Omental fat pad (tissue), 4 donors: ENCODE measurements at places on chromosomes 7 and 10. TPM values are rescaled to one million over a fixed set of nuclear protein-coding genes. Genes with fewer than 3 reads are reported as not detected.

PEX1 gene
- total RNA-seq: 16.1 TPM

ZP3 gene
- total RNA-seq: 2.6 TPM

CYP2E1 gene
- total RNA-seq: 0.31 TPM

ADRA2A gene
- 81.3 TPM for total RNA-seq

PLPP4 gene
- not detected for total RNA-seq

PLXNA4 gene
- total RNA-seq: 31.4 TPM

NME8 gene
- total RNA-seq: not detected

INPP5A gene
- 49.3 TPM for total RNA-seq

STOX1 gene
- 16.0 TPM for total RNA-seq

JAZF1 gene
- 13.3 TPM for total RNA-seq
